ENCODE measurements at places on chromosomes 3 and 15.

GRCh38 chr15:80105193-80105592 lies 45.7 kb downstream of the ZFAND6 start:
- DNase-seq, result no peak

- no peak for DNase-seq
These were observed 211.7 kb downstream of the DTWD1 start for GRCh38 chr15:49832511-49832910.

GRCh38 chr15:82999905-83000671 lies 11.4 kb downstream of the C15orf40 start:
- DNase-seq, result no peak

GRCh38 chr15:64878705-64879104 lies 33.0 kb upstream of the ANKDD1A start:
- DNase-seq, result no peak

GRCh38 chr15:41790169-41790568 lies 15.9 kb downstream of the MAPKBP1 start:
- no peak for DNase-seq

DNA sequence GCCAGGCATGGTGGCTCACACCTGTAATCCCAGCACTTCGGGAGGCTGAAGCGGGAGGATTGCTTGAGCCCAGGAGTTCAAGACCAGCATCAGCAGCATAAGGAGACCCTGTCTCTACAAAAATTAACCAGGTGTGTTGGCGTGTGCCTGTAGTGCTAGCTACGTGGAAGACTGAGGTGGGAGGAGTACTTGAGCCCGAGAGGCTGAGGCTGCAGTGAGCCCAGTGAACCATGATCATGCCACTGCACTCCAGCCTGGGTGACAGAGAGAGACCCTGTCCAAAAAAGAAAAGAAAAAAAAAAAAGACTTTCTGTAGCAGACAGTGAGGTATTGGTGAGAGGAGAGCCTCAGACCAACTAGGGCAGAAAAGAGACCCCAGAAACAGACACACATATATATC lies 263.8 kb downstream of the XXYLT1 start:
- no peak for DNase-seq

GRCh38 chr15:67093504-67093862 lies 28.1 kb downstream of the SMAD3 start:
- no peak for DNase-seq

DNA sequence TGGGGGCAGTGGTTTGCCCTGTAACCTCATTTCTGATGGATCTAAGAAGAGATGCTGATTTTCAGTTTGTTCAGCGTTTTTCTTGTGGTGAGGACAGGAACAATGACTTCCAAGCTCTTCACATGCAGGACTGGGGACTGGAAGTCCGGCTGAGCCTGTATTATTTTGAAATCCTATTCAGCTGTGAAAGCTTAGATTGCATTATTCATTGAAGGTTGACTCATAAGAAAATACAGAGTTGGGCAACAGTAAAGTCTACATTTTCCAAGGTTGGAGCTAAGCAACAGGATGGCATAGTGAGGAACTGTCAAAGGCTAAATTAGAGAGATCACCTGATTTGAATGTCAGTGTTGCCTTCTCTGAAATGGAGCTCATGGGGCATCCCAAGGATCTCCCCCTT lies 230.9 kb upstream of the FEZF2 start:
- DNase-seq, result no peak

- DNase-seq, result no peak
These were observed 71.9 kb downstream of the ARNT2 start for GRCh38 chr15:80476036-80476435.

DNA sequence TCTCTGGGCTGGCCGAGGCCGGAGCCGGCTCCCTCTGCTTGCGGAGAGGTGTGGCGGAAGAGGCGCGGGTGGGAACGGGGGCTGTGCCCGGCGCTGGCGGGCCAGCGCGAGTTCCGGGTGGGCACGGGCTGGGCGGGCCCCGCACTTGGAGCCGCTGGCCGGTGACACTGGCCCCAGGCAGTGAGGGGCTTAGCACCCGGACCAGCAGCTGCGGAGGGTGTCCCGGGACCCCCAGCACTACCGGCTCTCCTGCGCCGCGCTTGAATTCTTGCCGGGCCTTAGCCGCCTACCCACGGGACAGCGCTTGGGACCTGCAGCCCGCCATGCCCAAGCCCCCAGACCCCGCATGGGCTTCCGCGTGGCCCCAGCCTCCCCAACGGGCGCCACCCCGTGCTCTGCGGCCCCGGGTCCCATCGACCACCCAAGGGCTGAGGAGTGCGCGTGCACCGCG lies 736.3 kb upstream of the ARRDC4 start:
- no peak for DNase-seq

GRCh38 chr15:29805708-29806104 lies 16.6 kb downstream of the TJP1 start:
- no peak for DNase-seq

GRCh38 chr3:8648909-8649741 lies 4.5 kb upstream of the SSUH2 start:
- DNase-seq, result no peak

DNA sequence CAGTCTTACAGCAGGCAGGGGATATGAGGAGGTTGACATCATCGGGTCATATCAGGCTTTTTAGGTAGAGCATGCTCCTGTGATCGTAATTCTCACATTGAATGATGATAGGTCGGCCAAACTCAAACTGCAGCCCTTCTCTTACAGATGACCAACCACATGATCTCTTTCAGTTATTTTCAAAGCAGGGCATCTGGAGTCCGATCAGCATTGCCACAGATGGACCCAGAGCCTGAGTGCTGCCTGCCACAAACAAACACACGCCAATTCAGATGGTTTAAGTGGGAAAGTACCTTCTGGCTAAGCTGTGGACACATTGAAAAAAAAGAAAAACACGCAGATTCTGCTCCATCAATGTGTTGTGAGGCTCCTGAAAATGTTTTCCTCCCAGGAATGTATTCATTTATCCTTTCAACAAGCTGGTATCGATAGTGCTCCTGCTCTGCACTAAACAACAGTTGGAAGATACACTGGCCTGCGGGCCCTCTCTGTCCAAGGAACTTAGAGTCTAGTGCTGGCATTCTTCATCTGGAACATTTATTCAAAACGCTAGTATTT lies 31.2 kb downstream of the ARPP21 start:
- DNase-seq, result no peak

DNA sequence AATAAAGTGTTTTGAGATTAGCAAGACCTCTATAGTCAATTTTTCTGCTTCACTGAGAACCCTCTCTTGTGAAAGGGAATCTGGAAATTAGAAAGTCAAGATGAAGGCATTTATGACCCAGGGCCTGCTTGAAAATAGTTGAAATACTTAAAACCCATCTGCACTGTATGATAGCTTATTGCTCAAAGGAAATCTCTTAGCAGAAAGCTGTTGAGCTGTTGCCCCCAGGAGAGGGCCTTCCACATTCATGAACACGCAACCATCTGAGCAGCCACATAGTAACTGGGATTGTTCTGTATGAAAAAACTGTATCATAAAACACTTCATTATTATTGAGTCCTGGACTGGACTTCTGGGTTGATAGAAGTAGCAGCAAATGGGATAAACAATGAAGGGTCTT lies 106.4 kb upstream of the PTX3 start:
- no peak for DNase-seq

DNA sequence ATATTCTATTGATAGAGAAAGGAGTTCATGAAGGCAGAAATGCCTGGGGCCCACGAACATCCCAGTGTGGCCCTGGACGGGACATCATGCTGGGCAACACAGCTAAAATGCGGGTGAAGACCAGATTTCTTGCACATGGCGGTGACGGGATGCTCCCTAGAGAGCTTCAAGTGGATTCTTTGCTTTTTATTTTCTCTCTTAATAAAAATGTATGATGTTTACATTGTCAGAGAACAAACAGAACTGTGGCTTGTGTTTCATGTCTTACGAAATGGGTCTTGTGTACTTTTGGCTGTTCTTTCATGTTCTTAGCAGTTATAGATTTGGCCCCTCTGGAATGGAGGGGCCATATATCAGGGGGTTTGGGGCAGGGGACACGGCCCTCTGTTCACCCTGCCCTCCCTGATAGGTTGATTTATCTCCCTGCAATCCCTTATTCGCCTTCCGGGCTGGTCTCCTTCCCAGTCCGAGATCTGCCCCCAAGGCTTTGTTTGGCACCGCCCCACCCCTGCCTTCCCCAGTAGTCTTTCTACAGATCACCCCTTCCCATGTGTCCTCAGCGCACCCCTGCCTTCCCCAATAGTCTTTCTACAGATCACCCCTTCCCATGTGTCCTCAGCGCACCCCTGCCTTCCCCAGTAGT lies 68.7 kb upstream of the CGNL1 start:
- DNase-seq, result no peak

DNA sequence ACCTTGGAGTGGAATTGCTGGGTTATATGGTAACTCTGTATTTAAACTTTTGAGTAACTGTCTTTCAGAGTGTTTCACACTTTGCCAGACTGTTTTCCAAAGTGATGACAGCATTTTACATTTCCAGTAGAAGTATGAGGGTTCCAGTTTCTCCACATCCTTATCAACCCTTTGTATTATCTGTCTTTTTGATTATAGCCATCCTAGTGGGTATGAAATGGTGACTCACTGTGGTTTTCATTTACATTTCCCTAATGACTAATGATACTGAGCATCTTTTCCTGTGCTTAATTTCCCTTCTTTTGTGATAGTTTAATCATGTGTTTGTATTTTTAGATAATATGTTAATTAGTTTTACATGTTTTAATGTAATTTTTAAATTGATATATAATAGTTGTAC lies 138.1 kb upstream of the DAZL start:
- DNase-seq, result no peak

GRCh38 chr15:69591905-69592508 lies 139.4 kb downstream of the RPLP1 start:
- DNase-seq, result no peak

- DNase-seq, result no peak
These were observed 469.6 kb downstream of the RAP2B start for GRCh38 chr3:153631664-153632063.

- DNase-seq, result no peak
These were observed 1.3 kb downstream of the LRRC15 start for GRCh38 chr3:194367992-194368841.

DNA sequence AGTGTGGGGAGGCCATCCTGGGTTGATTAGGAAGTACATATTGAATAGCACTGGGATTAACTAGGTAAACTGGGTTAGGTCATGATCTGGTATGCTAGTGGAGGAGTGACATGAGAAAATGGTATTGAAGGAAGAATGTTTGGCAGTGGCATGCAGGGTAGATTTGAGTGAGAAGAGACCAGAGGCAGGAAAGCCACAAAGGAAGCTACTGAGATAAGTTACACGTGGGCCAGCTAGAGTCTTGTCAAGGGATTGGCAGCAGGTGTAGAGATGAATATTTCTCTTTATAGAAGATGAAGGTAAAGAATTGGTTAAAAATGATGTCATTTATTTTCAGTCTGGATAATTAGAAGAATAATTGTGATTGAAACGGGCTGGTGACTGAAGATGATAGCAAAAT lies 91.0 kb upstream of the TPRG1 start:
- DNase-seq, result no peak

DNA sequence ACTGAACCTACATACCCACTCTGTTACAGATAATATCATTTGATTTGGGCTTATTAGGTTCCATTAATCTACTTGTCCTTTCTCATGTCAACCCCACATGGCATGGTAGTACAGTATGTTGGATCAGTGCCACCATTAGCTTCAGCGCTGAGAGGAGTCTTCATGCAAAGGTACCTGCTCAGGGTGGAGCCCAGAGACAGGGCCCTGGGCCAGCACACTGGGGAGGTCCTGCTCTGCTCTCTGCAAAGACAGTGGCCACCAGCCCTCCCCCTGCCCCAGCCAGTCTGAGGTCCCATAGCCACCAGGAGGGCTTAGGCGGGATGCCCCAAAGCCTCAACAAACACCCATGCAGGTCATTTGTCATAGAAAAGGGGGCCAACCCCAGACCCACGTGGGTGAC lies 71.0 kb downstream of the ATP10A start:
- no peak for DNase-seq

GRCh38 chr3:53776494-53777101 lies 69.6 kb downstream of the CHDH start:
- no peak for DNase-seq

DNA sequence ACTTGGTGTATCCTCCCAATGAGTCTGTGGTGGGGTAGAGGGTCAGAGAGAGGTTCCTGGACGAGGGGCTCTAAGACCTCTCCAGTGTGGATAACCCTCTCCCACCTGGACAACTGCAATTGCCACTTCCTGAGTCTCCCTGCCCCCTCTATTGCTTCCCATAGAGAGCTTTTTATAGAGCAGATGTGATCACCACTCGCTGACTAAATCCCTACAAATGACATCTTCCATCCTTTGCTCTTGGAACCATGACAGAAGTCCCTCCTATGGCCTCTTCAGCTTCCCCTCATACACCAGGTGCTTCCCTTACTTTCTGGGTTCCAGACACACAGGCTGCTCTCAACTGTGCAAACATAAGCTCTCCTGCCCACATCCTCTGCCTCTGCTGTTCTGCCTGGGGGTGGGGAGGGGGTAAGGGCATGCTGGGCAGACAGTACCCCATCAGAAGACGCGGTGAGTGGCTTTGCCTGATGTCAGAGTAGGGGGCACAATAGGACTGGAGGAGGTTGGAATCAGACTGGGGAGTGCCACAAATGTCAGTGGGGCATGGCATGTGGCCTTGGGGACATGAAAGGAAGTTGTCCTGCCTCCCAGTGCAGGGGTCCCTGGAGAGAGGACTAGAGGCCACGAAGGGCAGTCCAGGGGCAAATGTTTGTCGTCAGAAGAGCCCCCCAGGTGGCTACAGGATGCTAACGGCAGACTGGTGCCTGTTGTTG lies 15.2 kb downstream of the ITIH3 start:
- no peak for DNase-seq

DNA sequence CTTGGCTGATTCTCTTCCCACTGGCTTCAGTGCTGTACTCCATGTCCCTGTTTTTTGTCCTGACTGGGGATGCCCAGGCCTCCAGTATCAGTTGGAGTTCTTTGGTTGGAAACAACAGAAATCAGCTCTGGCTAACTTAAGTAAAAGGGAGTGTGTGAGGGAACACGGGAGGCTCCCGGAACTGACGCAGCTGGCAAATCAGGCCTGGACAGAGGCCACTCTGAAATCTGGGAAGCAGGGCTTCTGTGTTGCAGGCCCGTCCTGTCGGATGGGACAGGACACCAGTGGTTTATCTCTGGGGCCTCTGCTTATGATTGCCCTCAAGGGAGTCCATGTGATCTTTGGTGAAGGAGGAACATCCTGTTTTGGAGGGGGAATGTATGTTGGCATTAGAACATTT lies 124.3 kb downstream of the CHCHD6 start:
- DNase-seq, result no peak

DNA sequence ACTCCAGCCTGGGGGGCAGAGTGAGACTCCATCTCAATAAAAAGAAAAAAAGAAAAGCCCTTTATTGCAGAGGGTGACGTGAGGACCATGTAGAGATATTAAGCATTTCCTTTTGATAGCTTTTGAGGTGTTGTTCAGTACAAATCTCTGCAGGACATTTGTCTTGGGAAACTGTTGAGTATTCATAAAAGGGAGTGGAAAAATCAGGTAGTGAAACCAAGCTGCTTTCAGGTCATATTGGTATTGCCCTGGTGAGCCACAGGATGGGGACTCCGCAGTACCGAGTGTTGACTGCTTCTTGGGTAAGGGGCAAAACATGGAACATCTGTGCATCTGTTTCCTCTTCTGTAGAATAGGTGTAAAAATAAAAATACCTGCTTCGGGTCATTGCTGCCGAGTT lies 9.9 kb downstream of the ITPR1 start:
- no peak for DNase-seq
